ENCODE measurements at places on chromosomes 16 and 17.

- no peak for DNase-seq
Observed at GRCh38 chr17:81347437-81347836, 47.8 kb upstream of the BAHCC1 start.

GRCh38 chr17:72516772-72517399 lies 396.1 kb downstream of the SOX9 start:
- no peak for DNase-seq

DNA sequence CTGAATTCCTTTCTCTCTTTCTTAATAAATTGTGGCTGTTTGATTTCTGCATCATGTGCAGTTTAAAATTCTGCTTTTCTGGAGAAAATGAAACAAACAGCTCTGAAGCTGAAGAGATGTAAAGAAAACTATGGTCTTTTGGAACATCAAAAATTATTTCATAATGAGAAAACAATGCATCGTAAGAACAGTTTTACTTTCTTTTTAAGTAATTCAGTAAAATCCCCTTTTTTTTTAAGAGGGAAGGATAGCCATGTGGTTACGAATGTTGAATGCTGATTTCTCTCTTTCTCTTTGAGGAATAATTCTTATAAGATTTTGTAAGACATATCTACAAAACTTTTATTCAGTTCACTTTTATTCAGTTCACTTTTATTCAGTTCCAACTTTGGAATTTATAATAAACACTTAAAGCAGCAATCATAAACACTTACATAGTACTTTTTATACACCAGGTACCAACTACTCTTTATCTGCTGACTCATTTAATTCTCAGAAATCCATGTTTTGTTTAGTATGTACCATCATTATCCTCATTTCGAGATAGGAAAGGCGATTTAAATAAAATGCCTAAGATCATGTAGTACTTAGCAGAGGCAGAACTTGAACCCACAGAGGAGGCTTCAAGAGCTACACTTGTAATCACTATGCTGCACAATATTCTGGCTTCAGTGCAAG lies 26.6 kb downstream of the CNTNAP4 start:
- DNase-seq = no peak

DNA sequence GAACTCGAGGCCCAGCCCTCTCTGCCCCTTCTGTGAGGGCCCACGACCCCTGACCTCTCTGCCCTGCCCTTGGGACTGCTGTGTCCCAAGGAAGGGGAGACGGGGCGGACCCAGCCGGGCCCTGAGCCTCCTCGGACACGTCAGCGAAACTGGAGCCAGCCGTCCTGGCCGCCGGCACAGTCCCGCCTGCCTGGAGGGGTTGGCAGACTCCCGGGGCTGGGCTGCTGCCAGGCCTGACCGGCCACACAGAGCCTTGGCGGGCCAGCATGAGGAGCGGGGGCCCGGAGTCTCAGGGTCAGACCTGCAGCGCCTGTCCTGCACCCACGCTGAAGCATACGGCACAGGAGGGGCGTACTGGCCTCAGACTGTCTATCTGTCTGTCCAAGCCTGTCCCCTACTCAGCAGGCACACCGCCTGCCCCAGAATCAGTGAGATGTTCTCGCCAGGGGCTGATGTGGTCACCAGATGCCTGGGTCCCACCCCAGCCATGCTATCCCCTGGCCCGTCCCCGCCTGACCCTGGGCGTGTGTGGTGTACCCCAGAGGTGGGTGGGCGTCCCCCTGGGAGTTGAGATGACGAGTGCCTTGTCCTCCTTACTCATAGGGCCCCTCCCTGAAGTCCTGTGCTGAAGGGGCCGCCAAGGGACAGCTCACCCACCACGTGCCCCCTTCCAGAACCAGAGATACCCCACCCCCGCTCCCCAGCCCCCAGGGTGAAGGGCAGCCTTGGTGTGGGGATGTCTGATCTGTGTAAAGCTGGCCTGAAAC lies 4.7 kb downstream of the VASN start:
- no peak for DNase-seq

GRCh38 chr17:34356194-34356593 lies at the start of gene CCL13:
CCL13 (plus strand) TSS chr17:34356480; CDS start chr17:34356527, 47 bp downstream.
- no peak for DNase-seq

All from activated CD8-positive, alpha-beta memory T cell treated with anti-CD3 and anti-CD28 coated beads for 4 hours (primary cell).